ENCODE measurements at places on chromosomes 7 and 10. TPM values are rescaled to one million over a fixed set of nuclear protein-coding genes. Genes with fewer than 3 reads are reported as not detected.

The FAM131B gene
- 0.36 TPM for total RNA-seq

The MAGI2 gene
- total RNA-seq = 0.45 TPM

The PDE1C gene
- 7.1 TPM for total RNA-seq

The UBN2 gene
- 2.6 TPM for total RNA-seq

The LRRC4 gene
- total RNA-seq = not detected

The BTAF1 gene
- total RNA-seq = 16.4 TPM

The CUZD1 gene
- total RNA-seq = 0.94 TPM

The PLAC9 gene
- total RNA-seq = not detected

The ZMIZ1 gene
- total RNA-seq = 79.1 TPM

The P4HA1 gene
- 27.5 TPM for total RNA-seq

The FEZF1 gene
- total RNA-seq = not detected

The ZRANB1 gene
- 10.4 TPM for total RNA-seq

The FRMPD2 gene
- not detected for total RNA-seq

The BLVRA gene
- 68.7 TPM for total RNA-seq

The CRPPA gene
- 0.34 TPM for total RNA-seq

The OR6V1 gene
- not detected for total RNA-seq

The ABCF2 gene
- 71.7 TPM for total RNA-seq

The GPR85 gene
- not detected for total RNA-seq

The TFPI2 gene
- 271 TPM for total RNA-seq

The CNPY1 gene
- total RNA-seq = not detected

The ATP6V0A4 gene
- 0.22 TPM for total RNA-seq

The ZNF365 gene
- 1.2 TPM for total RNA-seq

The PON1 gene
- 0.28 TPM for total RNA-seq

The POLR2J2 gene
- 0.25 TPM for total RNA-seq

The TSPAN12 gene
- 0.49 TPM for total RNA-seq

The EBLN1 gene
- 0.19 TPM for total RNA-seq

The ETV1 gene
- 3.6 TPM for total RNA-seq

The FOXI2 gene
- total RNA-seq = not detected

Data from A549 treated with DMSO at 1 μM for 4 hours (cell line).